CD4-positive, alpha-beta memory T cell (primary cell): ENCODE measurements at places on chromosomes 2 and 18. TPM values are rescaled to one million over a fixed set of nuclear protein-coding genes. Genes with fewer than 3 reads are reported as not detected.

DNA sequence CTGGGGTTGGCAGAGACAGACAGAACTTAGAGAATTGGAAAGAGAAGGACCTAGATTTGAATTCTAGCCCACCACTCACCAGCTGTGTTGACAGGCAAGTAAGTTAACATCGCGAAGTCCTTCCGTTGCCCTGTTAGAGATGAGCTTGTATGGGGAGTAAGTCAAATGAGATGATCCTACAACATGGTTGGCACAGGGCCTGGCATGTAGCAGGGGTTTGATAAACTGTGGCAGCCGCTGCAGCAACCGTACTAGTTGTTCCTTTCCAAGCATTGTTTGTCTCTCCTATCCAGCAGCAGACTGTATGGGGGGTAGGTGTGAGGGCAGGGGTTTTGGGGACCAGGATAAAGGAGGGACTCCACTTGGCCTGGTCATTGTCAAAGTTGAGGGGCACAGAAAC is 16.0 kb downstream of the TET3 start:
- DNase-seq: no peak

- DNase-seq: peak; percentile 71
These were observed 894 bp downstream of the SMAD7 start for GRCh38 chr18:48949606-48950535.

DNA sequence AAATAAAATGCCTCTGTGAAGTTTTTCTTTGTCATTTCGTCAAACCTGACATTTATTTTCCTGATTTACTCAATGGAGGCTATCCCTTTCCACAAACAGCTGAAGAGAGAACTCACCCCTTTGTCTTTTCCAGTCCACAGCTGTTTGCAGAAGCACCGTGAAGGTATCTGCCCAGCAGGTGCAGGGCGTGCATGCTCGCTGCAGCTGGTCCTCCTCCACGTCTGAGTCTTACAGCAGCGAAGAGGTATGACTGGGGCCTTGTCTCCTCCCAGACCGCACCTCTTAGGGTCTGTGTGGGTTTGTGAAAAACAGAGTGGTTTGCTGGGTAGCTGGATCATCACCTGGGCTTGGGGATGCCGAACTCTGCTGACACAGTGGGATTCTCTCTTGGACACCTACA is 9.7 kb downstream of the SPP2 start:
- no peak for DNase-seq

KLHL30 gene
- total RNA-seq: not detected

GRCh38 chr2:37026050-37026449 is 58.1 kb downstream of the HEATR5B start:
- no peak for DNase-seq

DNA sequence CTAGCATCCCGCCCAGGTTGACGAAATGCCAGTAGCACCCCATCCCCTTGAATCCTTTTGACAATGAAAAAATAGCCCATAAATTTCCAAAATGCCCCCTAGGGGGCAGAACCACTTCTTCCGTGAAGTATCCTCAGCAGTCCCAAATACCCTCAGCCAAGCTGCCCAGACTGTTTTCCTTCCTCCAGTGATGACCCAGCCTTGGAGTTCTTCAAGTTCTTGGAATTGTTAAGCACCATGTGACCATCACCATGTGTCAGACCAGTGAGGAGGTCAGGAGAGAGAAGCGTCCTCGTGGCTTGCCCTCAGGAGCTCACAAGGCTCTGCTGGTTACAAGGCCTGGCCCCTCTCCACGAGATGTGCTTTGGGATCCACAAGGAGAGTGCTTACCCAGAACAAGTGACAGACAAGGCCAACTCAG is 1.4 kb upstream of the SLC23A3 start:
- peak; percentile 56 for DNase-seq

DNA sequence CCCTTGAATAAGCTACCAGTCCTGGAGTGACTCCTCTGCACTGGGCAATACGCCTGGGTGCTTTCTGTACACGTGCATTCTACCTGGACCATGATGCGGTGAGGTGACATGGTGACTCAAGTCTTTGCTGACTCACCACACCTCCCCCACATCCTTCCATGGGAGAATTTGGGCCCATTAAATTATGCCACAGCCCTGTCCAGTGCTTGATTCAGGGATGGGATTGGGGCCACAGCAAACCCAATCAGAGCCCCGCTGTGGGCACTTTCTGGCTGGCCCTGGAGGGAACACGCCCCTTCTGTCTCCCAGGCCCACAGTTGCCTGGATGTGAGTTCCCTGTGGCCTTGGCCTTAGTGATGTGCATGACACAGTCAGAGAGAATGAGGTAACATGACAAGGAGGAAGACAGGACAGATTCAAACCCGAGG is 86.9 kb downstream of the LRRC30 start:
- no peak for DNase-seq

GRCh38 chr18:9952633-9953416 is 39.0 kb downstream of the VAPA start:
- DNase-seq: no peak

- DNase-seq: peak; percentile 29
These were observed 355.6 kb downstream of the NBAS start for GRCh38 chr2:15205562-15205961.

TLX2 gene
- total RNA-seq: 0.52 TPM

ZNF236 gene
- 29.1 TPM for total RNA-seq

HADHA gene
- 93.6 TPM for total RNA-seq

CDK15 gene
- not detected for total RNA-seq

- no peak for DNase-seq
These were observed 11.0 kb upstream of the FARP2 start for GRCh38 chr2:241344925-241345651.

- peak; percentile 93 for DNase-seq
These were observed at the start of gene CCDC93 for GRCh38 chr2:118013724-118014491. Gene CCDC93, minus strand, starts transcription at chr2:118014070. Its CDS starts 75 bp downstream, at chr2:118013995.

DNA sequence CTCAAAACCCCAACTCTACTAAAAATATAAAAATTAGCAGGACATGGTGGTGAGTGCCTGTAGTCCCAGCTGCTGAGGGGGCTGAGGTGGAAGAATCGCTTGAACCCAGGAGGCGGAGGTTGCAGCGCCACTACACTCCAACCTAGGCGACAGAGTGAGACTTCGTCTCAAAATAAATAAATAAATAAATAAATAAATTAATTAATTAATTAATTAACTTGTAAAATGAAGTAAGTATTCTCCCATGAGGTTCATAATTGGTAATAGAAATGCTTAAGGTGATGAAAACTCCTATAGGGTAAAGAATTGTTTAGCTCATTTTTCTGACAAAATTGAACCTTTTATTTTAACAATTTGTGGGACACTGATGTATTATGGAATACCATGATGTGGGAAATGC is 230.8 kb downstream of the TMEM182 start:
- DNase-seq: no peak

SUCLG1 gene
- 46.5 TPM for total RNA-seq

DNA sequence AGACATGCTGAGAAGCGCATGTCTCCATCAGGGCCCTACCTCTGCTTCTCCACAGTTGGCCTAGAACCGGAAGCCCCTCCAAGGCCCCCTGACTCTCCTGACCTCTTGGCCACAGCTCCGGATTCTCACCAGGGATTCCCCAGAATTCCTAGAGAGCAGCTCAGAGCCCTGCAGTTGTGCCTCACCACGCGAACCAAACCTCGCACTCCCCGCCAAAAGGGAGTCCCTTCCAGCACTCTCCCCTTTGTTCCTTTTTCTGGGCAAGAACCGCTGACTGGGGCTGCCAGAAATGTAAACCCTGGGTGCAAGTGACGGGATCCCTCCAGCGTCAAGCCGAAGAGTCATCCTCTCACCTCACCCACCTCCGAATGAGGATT is 36.7 kb downstream of the AFF3 start:
- no peak for DNase-seq

DNA sequence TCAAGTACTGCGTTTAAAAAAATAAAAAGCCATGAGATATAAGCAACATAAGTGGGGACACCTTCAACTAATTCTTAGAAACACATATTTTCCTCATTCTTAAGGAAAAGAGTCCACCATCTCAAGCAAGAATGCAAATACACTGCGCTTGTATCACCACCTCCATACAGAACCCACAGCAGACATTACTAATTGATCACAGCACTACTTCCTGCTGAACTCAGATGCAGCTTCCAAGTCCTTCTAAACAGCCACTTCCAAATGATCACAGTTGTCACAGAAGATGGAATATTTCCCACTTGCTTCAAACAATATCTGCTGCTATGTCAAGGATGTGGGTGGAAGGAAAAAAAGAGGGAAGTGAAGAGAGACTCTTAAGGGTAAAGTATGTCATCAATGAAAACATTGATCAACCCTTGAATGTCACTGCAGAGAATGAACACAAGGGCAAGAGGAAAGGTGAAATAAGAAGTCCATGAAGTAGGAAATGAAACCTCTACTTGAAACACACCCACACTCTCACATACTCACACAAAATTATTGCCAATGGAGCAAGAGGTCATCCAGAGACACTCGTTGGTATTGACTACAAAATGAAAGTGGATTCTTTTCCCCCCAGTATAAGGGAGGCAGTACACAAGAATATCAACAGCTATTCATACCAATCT is 22.1 kb downstream of the TGFA start:
- DNase-seq: no peak

AQP12A gene
- not detected for total RNA-seq

SERPINB3 gene
- total RNA-seq: not detected

- DNase-seq: no peak
These were observed 240.4 kb downstream of the PLCL1 start for GRCh38 chr2:198044777-198045176.

DNA sequence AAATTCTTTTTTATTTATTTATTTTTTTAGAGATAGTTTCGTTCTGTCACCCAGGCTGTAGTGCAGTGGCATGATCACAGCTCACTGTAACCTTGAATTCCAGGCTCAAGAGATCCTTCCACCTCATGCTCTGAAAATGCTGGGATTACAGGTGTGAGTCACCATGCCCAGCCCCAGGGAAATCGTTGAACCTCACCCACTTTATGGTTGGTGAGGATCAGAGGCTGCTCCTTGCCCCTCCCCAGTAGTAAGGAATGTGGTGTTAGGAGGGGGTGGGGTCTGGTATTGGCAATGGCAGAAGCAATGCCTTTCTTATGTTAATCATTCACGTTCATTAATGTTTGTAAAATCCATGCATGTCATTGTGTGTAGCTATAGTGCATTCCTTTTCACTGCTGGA is 161.9 kb downstream of the SUCLG1 start:
- no peak for DNase-seq

KIF1A gene
- not detected for total RNA-seq

DNA sequence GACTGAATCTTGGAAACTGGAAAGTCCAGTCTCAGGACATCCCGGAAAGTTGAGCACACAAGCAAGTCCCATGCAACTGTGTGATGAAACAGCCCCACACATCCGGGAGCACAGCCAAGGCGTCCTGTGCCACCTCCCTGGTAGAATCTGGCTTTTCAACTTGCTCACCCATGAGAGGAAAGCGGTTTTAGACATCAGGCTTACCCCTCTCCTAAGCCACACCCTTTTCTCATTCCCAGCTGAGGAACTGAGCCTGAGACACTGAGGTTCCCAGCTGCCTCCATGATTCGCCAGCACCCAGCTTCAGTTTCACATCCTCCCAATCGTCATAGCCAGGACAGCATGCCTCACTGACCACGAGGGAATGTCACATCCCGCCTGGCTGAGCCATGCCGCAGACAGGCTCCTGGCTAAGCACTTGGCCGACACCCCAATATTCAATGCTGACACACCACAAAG is 60.3 kb downstream of the STEAP3 start:
- DNase-seq: no peak

DNA sequence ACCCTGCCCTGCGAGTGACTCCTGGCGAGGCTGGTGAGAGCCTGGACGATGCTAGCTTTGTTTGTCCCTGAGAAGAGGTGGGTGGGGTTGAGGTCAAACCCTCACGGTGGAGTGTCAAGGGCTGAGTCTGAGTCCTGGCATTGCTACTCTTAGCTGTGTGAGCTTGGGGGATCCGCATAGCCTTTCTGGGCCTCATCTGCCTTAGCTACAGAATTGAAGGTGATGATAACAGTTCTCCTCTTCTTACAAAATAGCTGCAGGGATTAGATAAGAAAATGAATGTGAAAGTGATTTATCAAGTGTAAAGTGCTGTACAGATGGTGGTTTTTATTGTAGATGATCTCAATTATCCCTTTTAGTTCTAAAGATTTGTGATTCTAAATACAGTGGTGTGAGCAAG is 144.6 kb downstream of the LPIN1 start:
- DNase-seq: no peak

FAP gene
- total RNA-seq: not detected

GRCh38 chr2:212294816-212295215 is 243.8 kb downstream of the ERBB4 start:
- no peak for DNase-seq

DNA sequence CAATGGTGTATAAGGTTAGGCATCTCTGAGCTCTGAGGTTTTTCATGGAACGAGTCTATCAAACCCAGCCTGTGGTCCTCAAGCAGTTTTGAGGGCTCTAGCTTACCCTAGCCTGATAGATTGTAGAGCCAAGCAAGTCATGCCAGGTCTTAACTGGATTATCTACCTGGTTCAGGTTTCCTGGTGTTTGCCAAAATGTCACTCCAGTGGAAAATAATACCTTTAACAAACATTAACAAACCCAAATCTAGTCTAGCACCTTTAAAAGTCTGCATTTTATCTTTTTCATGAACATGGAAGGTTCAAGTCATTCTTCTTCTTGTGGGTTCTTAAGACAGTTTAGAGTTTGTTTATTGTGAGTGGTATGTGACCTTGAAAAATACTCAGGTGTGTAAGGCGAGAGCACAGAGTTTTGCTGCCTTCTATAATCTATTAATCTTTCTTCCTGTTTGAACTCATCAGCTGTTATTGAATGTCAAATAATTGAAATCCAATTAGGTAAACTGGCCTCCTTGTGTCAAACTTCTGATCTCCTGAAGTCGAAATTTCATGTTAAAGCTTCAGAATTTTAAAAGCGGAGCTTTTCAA is 13.4 kb upstream of the ADGRF3 start:
- no peak for DNase-seq

- DNase-seq: no peak
These were observed 399.4 kb upstream of the CELF4 start for GRCh38 chr18:37964885-37965571.

- DNase-seq: no peak
These were observed 23.5 kb downstream of the HPCAL1 start for GRCh38 chr2:10326151-10326616.

GRCh38 chr2:44578471-44579093 is 216.8 kb downstream of the CAMKMT start:
- no peak for DNase-seq
